ENCODE measurements at places on chromosomes 5 and 9.

GRCh38 chr9:1332156-1332555, 282.0 kb downstream of the DMRT2 start:
- no peak for DNase-seq

DNA sequence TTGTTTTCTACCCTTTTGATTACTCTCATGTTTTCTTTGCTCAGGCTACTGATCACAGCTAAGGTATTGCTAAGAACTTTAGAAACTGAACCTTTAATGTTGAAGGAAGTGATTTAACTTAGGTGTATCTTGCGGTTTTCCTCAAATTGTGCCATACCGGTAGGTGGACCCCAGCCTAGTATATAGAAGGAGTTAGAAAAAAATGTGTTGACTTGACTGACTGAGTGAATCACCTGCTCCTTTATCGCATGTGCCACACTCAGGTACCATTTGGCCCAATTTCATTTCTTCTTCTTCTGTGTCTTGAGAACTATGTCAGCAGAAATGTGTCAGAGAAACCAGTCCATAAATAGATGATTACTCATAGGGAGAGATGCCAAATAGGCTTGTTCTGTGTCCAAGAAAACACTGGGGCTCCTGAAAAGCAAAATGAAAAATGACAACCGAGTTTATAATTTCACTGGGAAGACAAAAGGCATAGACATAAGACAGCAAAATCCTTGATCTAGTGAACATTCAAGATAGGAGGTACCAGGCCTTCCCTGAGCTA, 19.4 kb downstream of the PLPPR1 start:
- DNase-seq, result no peak

- DNase-seq, result no peak
Measured at GRCh38 chr9:84718476-84718875, 48.9 kb downstream of the NTRK2 start.

DNA sequence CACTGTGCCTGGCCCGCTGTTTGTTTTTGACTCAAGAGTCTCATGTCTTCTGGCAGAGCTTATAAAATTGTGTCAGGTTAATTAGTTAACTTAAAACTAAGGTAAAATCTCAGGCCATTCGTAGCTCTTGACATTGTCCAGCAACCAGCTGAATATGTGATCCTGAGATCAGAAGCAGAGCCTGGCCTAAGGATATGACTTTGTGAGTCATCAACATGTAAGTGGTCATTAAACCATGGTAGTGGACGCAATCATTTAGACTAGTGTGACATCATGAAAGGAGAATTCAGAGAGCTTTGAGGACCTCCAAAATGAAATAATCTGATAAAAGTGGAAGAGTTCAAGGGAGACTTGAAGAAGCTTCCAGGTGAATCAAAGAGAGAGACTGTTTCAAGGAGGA, 23.3 kb downstream of the SPZ1 start:
- no peak for DNase-seq

DNA sequence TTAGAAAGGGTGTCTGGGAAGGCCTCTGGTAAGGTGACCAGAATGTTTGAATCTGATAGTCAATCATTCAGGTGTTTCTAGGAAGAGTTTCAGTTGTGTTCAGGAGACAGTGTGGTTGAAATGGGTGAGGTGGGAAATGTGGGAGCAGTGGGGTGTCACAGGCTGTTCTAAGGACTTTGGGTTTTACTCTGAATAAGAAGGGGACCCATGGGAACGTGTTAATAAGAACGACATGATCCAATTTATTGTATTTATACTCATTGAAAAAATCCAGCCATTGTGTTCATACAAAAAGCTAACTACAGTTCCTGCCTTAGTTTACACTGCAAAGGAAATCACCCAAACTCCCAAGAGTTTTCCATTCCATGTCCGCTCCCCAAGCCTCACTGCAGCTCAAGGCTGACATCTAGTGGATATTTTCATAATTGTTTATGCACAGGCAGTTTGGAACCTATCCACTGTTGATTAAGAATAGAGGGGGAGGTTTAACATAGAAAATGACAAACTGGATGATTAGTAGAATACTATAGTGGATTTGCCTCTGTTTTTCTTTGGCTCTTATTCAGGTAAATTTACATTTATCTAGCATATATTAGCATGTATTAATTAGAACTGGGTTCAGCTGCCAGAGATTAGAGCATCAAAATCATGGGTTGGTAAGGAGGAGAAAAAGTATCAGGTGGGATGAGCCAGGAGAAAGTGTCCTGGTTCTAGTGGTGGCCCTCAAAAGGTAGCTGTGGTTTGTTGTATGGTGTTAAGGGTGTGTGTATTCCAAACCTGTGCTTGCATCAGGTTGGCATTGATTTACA, 17.7 kb downstream of the CAVIN4 start:
- DNase-seq, result no peak

- no peak for DNase-seq
Measured at GRCh38 chr9:128094950-128095544, 27.0 kb downstream of the SLC25A25 start.

- no peak for DNase-seq
Measured at GRCh38 chr5:104452550-104452949, 890.0 kb upstream of the NUDT12 start.

- no peak for DNase-seq
Measured at GRCh38 chr9:110252509-110253139, 3.7 kb downstream of the TXN start.

DNA sequence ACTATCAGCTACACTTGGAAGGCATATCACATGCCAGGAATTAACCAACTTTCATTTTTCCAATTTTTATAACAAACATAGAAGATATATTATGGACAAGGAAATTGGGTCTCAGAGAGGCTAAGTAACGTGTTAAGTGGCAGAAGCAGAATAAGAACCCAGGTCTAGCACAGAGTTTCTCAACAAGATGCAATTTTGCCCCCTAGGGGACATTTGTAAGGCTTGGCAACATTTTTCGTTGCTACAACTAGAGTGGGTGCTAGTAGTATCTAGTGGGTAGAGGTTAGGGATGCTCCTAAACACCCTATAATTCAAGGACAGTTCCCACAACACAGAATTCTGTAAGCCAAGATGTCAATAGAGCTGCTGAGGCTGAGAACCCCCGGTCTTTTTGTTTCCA, 180.6 kb downstream of the SNCAIP start:
- DNase-seq, result no peak

- DNase-seq, result no peak
Measured at GRCh38 chr9:131791542-131792254, 51.8 kb upstream of the RAPGEF1 start.

- DNase-seq, result no peak
Measured at GRCh38 chr5:109866051-109866450, 176.3 kb downstream of the MAN2A1 start.

- DNase-seq, result no peak
Measured at GRCh38 chr5:73464016-73464745, 15.6 kb upstream of the FOXD1 start.

DNA sequence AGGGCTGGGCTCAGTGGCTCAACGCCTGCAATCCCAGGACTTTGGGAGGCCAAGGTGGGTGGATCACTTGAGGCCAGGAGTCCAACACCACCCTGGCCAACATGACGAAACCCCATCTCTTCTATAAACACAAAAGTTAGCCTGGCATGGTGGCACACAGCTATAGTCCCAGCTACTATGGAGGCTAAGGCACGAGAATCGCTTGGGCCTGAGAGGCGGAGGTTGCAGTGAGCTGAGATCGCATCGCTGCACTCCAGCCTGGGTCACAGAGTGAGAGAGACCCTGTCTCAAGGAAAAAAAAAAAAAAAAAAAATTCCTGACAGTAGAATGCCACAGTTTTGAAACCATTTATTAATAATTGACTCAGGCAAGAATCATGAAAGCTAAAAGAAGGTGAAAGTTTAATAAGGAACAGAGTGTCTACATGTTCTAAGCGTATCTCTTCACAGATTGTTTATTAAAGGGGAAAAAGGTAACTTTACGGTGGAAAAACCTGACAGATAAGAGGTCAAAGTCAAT, 5.7 kb upstream of the PTGR1 start:
- DNase-seq, result no peak

GRCh38 chr9:83986765-83987401, 6.3 kb downstream of the RMI1 start:
- DNase-seq, result no peak

GRCh38 chr5:135161221-135161620, 127.2 kb upstream of the PITX1 start:
- no peak for DNase-seq

- DNase-seq, result no peak
Measured at GRCh38 chr5:80031109-80031508, 4.0 kb upstream of the THBS4 start.

DNA sequence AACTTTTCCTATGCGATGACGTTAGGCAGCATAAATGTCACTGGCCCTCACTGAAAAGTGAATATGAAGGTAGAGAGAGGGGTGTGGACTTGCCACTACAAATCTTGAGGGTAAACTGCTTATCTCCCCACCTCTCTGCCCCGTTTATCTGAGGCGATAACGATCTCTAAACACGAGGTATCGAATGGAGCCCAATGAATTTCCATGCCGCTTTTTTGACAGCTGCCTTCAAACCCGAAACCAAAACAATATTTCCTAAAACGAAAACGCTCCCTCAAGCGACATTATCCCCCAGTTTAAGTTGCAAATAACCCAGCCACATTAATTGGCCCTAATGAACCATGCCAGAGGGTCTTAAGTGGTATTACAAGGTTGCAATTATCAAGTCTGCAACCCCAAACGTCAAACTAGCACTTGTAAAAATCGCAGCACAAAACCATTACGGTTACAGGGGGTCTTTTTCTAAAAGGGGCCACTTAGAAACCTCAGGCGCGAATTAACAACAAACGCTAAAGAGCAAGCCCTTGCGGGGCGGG, 1.4 kb downstream of the NR3C1 start:
- DNase-seq, result peak; percentile 10

GRCh38 chr5:142864290-142865260, 94.4 kb downstream of the ARHGAP26 start:
- no peak for DNase-seq

DNA sequence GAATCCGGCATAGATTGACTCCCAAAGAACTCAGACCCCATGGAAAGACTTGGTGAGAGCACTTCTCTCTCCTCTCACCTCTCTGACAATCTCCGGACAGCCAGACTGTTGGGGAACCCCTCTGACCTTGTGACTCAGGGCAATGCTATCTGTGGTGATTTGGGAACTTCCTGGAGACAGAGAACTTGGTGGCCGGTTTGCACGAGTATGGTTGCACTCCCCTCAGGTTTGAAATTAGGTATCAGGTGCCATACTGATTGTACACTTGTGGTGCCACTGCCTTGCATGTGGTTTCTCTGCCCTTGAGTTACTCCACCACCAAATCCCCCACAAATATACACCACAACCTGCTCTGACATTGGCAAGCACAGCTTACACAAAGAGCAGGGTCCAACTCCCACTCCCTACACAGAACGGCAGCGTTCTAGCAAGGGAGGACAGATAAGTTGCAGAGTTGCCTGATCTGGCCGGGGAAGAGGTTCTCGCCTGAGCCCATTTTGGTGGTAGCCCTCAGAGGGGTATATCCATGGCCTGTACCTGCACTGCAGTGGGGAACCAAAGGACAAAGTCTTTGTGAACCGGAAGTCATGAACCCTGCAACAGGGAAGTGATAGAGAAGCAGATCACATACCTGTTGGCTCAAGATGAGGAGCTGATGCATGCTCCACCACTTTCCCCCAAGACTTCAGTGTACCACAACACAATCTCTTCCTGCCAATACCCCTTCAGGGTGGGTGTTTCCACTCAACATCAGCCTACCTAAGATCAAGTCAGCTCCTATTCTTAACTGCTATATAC, 255.1 kb downstream of the MCTP1 start:
- DNase-seq, result no peak

GRCh38 chr5:79787448-79787847, 97.8 kb downstream of the CMYA5 start:
- no peak for DNase-seq

- peak; percentile 70 for DNase-seq
Measured at GRCh38 chr9:133371261-133371711, 4.6 kb downstream of the SURF4 start.

DNA sequence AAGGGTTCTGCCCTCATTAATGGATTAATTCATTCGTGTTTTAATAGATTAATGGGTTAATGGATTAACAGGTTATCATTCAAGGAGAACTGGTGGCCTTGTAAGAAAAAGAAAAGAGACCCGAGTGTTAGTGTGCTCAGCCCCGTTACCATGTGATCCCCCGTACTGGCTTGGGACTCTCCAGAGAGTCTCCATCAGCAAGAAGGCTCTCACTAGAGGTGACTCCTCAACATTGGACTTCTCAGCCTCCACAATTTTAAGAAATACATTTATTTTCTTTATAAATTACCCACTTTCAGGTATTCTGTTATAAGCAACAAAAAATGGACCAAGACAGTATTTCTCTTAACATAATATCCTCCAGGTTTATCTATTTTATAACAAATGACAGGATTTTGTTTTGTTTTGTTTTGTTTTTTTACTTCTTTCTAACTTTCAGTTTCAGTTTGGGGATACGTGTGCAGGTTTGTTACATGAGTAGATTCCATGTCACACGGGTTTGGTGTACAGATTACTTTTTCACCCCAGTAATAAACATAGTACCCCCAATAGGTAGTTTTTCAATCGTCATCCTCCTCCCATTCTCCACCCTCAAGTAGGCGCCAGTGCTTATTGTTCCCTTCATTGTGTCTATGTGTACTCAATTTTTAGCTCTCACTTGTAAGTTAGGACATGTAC, 456.1 kb downstream of the DNAH5 start:
- DNase-seq, result no peak

GRCh38 chr9:109043578-109043977, 30.3 kb upstream of the CTNNAL1 start:
- DNase-seq, result no peak

- no peak for DNase-seq
Measured at GRCh38 chr5:131475541-131475941, 159.5 kb downstream of the RAPGEF6 start.

DNA sequence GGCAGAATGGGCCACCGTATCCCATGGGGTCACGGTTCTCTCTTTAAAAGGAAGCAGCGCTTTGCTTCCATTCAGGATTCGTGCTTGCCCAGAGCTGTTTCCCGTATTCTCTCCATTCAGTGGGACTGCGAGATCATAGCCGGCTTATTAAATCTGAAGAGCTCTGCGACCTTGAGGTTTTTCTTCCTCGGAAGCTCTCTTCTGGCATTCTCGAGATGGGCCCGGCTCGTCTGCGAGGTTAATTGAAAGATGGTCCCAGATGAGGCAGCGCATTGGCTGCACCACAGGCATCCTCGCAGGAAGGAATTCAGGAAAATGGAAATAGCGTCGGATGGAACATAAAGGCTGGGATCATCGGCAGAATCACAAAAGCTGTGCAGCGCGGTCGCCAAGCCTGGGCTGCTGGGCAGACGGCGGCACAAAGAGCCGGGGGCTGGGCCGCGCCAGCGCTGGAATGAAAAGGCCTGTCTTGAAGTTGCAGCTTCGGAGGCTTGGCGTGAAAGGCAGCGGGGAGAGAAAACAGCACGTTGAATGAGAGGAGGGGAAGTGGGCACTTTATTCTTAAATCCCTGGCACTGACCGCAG, 236.2 kb downstream of the IRX2 start:
- DNase-seq, result no peak

GRCh38 chr5:76838481-76839261, 11.1 kb upstream of the S100Z start:
- DNase-seq, result no peak

Data from activated CD4-positive, alpha-beta T cell treated with anti-CD3 and anti-CD28 coated beads for 4 hours (primary cell).